IMR-90 (cell line): ENCODE measurements at places on chromosomes 2 and 18. TPM values are rescaled to one million over a fixed set of nuclear protein-coding genes. Genes with fewer than 3 reads are reported as not detected.
A peak's percentile ranks its signal among the peaks of the same experiment; 100 is the strongest.

FSHR gene
- not detected in 2 replicates for total RNA-seq

GYPC gene
- 53.4 and 53.6 TPM in 2 replicates for total RNA-seq

LINC00305 gene
- total RNA-seq, result not detected in 2 replicates

ANXA4 gene
- 22.2 and 25.8 TPM in 2 replicates for total RNA-seq

SLC19A3 gene
- total RNA-seq, result under 0.01 TPM in 1 of 2 replicates, not detected in the other

DNA sequence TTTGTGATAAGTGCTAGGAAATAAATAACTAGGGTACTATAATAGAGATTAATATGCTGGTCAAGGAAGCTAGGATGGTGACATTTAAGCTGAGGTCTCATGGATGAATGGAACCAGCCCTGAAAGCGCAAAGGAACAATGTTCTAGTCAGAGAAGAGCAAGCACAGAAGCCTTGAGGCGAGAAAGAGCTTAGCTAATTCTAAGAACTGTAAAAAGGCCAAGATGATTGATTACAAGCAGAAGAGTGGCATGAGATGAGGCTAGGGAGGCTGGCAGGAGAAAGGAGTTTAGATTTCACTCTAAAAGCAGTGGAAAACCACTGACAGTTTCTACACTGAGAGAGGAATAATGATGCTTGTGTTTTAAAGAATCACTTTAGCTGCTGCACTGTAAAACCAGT lies 3.4 kb upstream of the YIPF4 start:
- no peak for DNase-seq

DNA sequence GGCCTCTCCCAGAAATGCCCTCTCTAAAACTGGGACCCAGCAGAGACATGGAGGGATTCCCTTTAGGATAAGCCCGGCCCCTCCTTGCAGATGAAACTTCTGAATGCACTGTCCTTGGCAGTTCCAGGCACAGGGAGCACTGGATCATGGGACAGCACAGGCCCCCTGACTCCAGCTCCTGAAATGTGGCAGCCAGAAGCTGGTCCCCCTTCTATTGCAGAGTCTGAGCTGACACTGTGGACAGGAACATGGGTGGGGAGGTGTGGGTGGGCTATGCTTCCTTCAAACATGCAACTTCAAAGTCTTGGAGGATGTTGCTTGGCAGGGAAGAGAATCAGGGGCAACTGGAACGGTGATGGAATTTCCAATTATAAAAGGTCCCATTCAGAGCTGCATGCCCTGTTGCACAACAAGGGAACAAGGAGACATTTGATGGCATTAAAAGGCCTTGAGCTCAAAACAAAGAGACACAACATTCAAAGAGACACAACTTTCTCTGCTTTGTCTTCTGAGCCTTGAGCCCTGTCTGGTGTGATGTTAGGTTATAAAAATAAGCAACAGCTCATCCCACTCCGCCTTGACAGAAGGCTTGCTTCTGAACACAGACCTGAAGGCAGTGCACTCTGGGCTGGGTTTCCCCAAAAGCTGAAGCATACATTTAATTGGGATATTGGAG lies 239.0 kb downstream of the OSR1 start:
- no peak for DNase-seq

DNA sequence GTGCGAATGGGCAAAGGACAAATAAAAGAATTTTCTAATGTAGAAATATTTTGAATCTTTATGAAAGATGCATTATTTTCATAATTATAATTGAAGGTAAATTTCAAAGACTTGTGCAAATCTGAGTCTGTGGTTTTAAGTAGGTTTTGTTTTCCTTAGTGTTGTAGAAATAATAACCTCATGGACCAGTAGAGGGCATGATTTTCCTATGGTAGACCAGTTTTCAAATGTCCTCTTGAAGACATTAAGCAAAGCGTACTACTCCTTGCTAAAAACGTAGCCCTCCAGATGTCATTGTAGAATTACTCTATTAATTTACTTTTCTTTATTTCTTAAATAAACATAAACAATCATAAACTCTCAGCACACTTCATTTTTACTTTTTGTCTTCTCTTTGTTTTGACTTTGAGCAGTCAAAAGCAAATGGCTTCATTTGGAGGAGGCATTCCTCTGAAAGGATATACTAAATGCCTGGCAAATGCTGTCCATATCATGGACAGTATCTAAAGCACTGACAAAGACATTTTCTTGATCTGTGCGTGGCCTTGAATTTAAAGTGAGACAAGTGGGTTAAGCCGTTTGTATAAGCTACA lies 85.8 kb upstream of the FAM237A start:
- peak; percentile 58 for DNase-seq

DNA sequence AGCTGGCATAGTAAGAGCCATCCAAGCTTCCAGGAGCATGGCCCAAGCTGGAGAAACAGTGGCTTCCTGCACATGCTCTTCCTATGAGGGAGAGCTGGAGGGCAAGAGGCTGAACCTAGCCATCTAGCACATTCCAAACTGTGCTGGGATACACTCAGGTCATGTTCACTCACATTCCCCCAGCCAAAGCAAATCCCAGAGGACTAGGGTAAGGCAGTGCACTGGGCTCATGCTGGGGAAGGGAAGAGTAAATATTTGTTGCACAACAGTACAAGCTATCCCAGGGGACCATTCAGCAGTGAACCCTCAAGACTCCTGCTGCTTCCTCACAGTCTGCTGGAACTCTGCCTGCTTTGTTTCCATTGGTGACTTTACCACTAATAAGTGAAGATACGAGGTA lies 20.7 kb upstream of the GYPC start:
- no peak for DNase-seq

DNA sequence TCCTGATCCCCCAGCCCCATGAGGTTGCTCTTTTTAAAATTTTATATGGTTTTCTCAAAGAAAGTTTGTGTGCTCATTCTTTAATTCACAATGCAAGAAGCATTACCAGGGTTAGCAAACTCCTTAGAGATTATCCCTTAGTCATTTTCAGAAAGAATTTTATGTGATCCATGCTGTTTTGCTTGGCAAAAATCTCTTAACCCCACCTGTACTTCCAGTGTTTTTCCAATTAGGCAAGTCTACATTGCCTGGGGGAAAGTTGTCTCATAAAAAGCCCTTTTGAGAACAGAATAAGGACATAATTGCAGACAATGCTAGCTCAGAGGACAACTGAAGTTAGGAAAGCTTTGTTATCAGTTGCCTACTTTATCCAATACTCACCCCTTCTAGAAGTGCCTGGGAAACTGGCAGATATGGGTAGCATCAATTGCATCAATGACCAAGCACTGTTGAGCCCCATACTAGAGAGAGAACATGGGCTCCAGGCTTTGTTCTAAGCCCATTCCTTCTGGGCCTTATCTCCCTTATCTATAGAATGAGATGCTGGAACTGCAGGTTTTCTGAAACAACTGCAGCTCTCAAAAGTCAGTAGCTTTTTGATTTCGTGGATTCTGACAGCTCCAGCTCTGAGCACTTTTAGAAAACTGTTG lies 265.9 kb upstream of the SPHKAP start:
- DNase-seq, result no peak
